ENCODE measurements at places on chromosomes 2 and 18.

DNA sequence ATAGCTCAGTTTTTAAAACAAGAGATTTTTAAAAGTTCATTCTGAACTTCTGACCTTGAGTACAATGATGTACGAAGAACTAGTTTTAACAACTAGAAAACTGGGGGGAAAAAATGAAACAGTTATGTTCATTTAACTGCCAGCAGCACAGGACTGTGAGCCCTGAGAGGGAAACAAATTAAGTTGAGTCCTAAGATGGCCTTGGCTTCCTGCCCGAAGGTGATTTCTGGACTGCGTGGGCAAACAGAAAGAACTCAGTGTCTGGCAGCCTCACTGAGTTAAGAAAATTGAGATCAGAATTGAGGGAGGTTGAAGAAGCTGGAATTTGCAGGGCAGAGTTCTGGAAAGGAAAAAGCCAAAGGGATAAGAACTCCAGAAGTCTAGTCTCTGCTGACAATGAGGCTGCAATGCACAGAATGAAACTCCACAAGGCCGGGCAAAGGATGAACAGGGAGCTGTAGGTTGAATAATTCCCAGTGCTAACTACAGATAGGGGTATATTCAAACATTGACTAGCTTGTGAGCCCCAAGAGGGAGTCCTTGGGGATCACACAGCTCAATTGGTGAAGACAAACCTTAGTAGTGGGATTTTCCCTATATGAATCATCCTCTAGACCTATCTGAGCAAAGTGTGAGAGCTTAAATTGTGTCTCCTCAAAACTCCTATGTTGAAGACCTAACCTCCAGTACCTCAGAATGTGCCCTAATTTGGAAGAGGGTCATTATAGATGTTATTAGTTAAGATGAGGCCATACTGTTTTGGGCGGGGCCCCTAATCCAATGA lies 13.1 kb upstream of the CRACDL start:
- DNase-seq: no peak
- H3K27ac ChIP-seq: no peak overlapping the region
- H3K4me1 ChIP-seq: no peaks in the 10 kb centered on the region
- no peak overlapping the region for H3K4me3 ChIP-seq

DNA sequence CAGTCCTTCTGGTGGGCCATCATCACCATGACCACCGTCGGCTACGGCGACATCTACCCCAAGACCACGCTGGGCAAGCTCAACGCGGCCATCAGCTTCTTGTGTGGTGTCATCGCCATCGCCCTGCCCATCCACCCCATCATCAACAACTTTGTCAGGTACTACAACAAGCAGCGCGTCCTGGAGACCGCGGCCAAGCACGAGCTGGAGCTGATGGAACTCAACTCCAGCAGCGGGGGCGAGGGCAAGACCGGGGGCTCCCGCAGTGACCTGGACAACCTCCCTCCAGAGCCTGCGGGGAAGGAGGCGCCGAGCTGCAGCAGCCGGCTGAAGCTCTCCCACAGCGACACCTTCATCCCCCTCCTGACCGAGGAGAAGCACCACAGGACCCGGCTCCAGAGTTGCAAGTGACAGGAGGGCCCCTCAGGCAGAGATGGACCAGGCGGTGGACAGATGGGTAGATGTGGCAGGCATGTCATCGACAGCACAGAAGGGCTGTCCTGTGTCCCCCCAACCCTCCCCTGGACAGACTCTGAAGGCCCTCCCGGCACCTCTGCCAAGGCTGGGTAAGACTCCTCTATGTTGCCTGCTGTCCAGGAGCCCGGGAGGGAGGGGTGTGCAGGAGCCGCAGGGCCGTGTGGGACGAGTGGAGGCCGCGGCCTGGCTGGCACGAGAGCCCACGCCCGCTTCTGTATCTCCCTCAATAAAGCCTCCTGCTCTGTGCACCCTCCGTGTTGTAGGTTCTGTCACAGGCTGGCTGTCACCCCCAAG lies 2.0 kb downstream of the KCNF1 start:
- no peaks in the 10 kb centered on the region for H3K4me1 ChIP-seq
- H3K27me3 ChIP-seq: peaks cover 59% of the 10 kb centered on the region
- H3K4me3 ChIP-seq: no peak overlapping the region

DNA sequence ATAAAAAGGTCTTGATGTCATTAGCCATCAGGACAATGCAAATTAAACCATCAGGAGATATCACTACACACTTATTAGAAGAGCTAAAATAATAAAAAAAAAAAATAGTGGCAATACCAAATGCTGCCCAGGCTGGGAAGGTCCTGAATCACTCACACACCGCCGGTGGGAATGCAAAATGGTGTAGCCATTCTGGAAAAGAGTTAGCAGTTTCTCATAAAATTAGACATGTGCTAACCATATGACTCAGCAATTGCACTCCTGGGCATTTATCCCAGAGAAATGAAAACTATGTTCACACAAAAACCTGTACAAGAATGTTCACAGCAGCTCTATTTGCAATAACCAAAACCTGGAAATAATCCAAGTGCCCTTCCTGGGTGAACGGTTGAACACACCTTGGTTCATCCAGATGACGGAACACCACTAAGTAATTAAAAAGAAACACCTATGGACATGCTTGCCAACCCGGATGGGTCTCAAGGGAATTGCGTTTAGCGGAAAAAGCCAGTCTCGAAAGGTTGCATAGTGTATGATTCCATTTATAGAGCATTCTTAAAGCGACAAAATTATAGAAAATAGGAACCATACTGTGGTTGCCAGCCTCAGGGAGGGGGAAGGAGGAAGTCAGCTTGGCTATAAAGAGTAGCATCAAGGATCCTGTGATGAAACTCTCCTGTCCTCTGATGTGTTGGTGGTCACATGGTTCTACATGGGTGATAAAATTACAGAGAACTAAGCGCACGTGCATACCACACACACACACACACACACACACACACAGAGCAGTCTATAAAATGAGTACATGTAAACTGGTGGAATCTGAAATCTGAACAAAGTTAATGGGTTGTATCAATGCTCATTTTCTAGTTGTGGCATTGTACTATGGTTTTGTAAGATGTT lies 4.6 kb downstream of the MBP start:
- peak overlapping the region; percentile 99 for H3K4me3 ChIP-seq
- DNase-seq: peak; percentile 35
- H3K27ac ChIP-seq: peak overlapping the region; percentile 97
- peaks cover 81% of the 10 kb centered on the region for H3K4me1 ChIP-seq
- peaks cover 49% of the 10 kb centered on the region for H3K36me3 ChIP-seq

- no peak for DNase-seq
- H3K27ac ChIP-seq: no peak overlapping the region
- H3K27me3 ChIP-seq: peaks cover 11% of the 10 kb centered on the region
- no peaks in the 10 kb centered on the region for H3K4me1 ChIP-seq
- H3K4me3 ChIP-seq: no peak overlapping the region
Observed at GRCh38 chr2:23620841-23621341, 235.9 kb downstream of the KLHL29 start.

- DNase-seq: no peak
- H3K36me3 ChIP-seq: no peaks in the 10 kb centered on the region
- no peaks in the 10 kb centered on the region for H3K27me3 ChIP-seq
- H3K4me1 ChIP-seq: no peaks in the 10 kb centered on the region
Observed at GRCh38 chr2:179348906-179349305, 84.3 kb upstream of the SESTD1 start.

DNA sequence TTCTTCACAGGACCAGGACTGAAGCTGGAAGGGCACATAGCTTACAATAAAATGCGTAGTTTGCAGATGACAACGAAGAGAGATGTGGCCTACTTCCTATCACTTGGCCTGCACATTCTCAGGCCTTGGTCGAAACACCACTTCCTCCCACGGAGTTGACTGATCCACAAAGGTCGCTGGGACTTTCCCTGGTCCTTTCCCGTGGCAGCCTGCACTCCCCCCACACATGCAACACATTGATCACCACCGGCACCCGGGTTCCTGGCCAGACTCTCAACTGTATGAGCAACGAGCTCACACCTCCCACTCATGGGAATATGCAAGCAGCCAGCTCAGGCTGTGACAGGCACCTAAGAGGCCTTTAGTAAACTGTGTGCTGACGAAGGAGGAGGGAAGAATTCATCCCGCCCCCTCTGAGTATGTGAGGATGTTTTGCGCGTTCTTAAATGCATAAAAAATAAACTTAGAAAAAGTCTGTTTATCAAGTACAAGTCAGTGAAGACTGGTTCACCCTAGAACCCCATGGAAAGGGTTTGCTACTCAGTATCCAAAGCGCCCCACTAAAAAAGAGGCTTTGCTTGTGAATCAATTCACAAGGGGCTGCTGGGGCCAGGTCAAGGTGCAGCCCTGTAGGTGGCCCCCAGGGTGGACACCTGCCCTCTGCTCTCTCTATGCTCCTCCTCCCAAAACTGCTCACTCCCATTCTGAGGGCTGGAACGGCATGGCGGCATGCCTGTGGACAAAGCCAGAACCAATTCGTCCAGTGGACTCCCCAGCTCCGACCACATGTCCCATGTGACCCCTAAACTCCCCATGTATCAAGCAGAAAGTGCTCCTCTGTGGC lies 154.3 kb downstream of the EIPR1 start:
- H3K27me3 ChIP-seq: no peaks in the 10 kb centered on the region
- peak overlapping the region; percentile 97 for H3K27ac ChIP-seq
- H3K4me3 ChIP-seq: peak overlapping the region; percentile 31
- peaks cover 40% of the 10 kb centered on the region for H3K4me1 ChIP-seq
- H3K36me3 ChIP-seq: peaks cover 4% of the 10 kb centered on the region

GRCh38 chr2:2800697-2801096 lies 469.6 kb upstream of the MYT1L start:
- H3K4me3 ChIP-seq: no peak overlapping the region
- H3K36me3 ChIP-seq: no peaks in the 10 kb centered on the region
- no peaks in the 10 kb centered on the region for H3K4me1 ChIP-seq
- no peak for DNase-seq

DNA sequence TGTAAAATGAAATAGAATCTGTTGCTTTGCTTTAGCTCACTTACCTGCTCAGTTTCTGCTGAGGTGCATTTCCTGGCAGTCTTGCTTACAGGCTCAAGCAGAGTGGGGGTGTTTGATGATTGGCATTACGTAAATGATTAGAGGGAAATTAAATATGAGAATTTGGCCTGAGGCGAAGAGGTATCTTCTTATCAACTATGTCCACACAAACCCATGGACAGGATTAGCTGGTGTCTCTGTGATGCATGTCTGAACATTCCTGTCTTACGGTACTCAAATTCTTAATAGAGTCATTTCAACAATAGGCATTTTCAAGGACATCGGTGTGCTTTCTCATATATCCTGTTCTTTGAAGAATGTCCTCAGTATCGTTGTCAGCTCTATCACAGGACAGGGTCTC lies 102.1 kb downstream of the PRPF40A start:
- peaks cover 2% of the 10 kb centered on the region for H3K36me3 ChIP-seq
- no peak overlapping the region for H3K4me3 ChIP-seq
- peaks cover 12% of the 10 kb centered on the region for H3K27me3 ChIP-seq

DNA sequence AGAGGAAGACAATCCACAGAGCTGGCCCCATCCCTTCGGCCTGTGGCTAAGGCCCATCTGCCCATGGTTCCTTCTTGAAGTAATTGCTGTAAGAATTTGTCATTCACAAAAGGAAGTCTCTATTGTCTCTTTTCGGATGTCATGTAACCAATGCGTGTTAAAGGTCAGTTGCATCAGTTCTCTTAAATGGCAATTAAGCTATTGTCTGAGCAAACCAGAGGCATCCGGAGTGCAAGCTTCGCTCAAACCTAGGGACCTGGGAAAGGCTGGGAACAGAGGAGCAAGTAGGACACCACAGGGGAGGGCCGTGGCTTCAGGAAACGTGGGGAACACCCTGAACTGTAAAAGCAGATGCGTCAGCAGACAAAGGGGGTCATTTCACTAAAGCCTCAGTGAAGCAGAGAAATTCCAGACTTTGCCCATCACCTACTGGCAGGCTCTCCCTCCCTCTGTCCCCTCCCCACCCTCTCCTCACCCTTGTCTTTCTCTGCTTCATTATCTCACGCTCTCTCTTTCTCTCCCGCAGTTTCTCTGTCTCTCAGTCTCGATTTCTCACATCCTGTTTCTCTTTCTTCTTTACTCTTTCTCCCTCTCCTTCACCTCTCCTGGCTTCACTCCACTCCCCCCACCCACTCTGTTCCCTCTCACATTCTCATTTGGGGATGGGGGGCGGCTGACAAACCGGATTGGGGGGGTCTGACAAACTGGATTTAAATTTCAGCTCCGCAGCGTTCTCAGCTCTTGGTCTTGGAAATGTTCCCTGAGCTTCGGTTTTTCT lies 204.6 kb upstream of the TNP1 start:
- no peaks in the 10 kb centered on the region for H3K36me3 ChIP-seq
- H3K4me1 ChIP-seq: no peaks in the 10 kb centered on the region
- peaks cover 10% of the 10 kb centered on the region for H3K27me3 ChIP-seq
- H3K4me3 ChIP-seq: no peak overlapping the region
- no peak overlapping the region for H3K27ac ChIP-seq
- no peak for DNase-seq

- H3K36me3 ChIP-seq: no peaks in the 10 kb centered on the region
- H3K27ac ChIP-seq: no peak overlapping the region
- DNase-seq: no peak
- peaks cover 14% of the 10 kb centered on the region for H3K27me3 ChIP-seq
Observed at GRCh38 chr18:48580066-48580465, 41.2 kb downstream of the CTIF start.

DNA sequence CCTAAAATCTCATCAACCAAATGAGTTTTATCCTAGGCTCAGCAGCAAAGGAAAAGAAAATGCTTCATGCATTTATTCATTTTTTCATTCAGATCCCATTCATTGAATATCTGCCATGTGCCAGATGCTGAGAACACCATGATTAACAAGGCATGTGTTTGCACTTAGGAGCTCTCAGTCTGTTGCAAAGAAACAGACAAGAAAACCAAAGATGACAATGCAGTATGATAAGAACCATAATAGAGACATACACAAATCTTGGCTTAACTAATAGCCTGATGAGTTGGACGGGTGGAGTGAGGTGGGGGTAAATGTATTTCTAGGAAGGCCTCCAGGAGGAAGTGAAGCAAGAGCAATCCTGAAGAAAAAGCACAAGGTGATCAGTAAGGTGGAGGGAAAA lies 177.8 kb upstream of the SCN7A start:
- no peaks in the 10 kb centered on the region for H3K36me3 ChIP-seq
- no peaks in the 10 kb centered on the region for H3K27me3 ChIP-seq
- no peak overlapping the region for H3K4me3 ChIP-seq
- no peak overlapping the region for H3K27ac ChIP-seq

DNA sequence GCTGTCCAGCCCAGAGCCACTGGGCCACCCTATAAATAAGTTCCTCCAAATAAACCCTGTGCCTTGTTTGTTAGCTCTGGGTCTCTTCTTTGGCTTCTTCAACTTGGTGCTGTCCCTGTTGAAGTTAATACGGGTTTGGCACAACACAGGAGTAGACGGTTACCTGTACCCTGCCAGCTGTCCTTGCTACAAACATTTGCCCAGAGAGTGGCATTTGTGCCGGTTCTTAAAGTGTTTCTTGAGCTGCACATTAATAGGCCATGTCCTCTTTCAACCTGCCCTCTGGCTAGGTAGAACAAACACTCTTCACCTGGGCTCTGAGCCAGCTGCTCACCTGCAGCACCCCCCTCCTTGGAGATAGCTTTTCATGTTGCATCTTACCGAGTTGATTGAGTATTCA lies 139.2 kb downstream of the NEDD4L start:
- peaks cover 12% of the 10 kb centered on the region for H3K27me3 ChIP-seq
- H3K4me1 ChIP-seq: no peaks in the 10 kb centered on the region
- no peak overlapping the region for H3K4me3 ChIP-seq
- no peak overlapping the region for H3K27ac ChIP-seq
- no peak for DNase-seq

GRCh38 chr18:76951456-76952247 lies 129.3 kb downstream of the ZNF236 start:
- H3K4me3 ChIP-seq: no peak overlapping the region
- no peaks in the 10 kb centered on the region for H3K27me3 ChIP-seq

- peaks cover 14% of the 10 kb centered on the region for H3K4me1 ChIP-seq
- no peaks in the 10 kb centered on the region for H3K27me3 ChIP-seq
- peak overlapping the region; percentile 97 for H3K4me3 ChIP-seq
- H3K27ac ChIP-seq: peak overlapping the region; percentile 68
Observed at GRCh38 chr2:108787216-108787541, 608 bp downstream of the CCDC138 start.
